ENCODE measurements at places on chromosomes 3 and 15. TPM values are rescaled to one million over a fixed set of nuclear protein-coding genes. Genes with fewer than 3 reads are reported as not detected.

DNA sequence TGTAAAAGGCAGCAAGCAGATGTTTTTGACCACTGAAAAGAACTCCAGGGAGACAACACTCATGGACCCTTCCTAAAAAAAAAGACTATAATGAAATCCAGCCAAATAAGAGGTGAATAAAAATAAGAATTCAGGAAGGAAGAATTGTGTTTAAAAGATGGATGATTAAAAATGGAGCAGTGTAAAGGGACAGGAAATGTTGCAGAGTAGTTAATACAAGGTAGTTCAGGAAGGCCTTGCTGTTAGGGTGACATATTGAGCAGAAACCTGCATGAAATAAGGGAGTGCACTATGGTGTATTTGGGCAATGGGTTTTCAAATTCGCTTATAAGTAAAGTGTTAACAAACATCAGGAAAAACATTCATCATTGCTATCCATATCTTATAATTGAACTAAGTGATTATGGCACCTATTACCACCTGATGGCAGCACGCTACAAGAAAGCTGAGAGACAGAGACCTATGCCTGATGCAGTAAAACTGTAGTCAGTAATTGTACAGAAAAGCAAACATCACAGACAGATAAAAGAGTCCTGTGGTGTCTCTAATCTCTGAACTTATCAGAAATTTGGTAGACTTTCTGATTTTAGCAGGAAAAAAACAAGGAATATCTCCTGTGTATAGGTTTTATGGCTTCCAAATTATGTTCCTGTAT is 5.8 kb upstream of the DBR1 start:
- H3K27ac ChIP-seq: no peak overlapping the region
- no peak for DNase-seq
- no peaks in the 10 kb centered on the region for H3K27me3 ChIP-seq
- no peaks in the 10 kb centered on the region for H3K4me1 ChIP-seq
- H3K36me3 ChIP-seq: no peaks in the 10 kb centered on the region

DNA sequence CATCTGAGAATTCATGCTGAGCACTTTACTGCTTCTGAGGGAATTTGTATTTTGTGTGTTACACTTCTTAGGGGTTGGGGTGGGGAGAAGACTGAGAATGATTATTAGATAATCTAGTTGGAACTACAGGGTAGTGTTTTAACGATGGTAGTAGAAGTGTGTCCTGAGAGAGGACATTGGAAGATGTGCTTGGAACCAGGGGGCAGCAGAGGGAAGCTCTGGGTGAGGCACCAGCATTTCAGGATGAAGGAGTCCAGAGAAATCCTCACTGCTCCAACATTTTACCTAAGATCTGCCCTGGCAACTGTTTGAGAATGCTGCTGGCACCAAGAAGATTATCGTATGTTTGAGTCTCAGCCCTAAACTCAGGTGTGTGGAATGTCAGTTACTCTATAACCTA is 145.5 kb downstream of the SQOR start:
- no peaks in the 10 kb centered on the region for H3K27me3 ChIP-seq
- no peak overlapping the region for H3K4me3 ChIP-seq
- DNase-seq: no peak
- H3K36me3 ChIP-seq: no peaks in the 10 kb centered on the region
- no peak overlapping the region for H3K27ac ChIP-seq
- no peaks in the 10 kb centered on the region for H3K4me1 ChIP-seq

- no peaks in the 10 kb centered on the region for H3K27me3 ChIP-seq
- peak; percentile 15 for DNase-seq
- no peak overlapping the region for H3K4me3 ChIP-seq
- no peaks in the 10 kb centered on the region for H3K4me1 ChIP-seq
Measured at GRCh38 chr3:197424266-197424665, 125.9 kb upstream of the DLG1 start.

DNA sequence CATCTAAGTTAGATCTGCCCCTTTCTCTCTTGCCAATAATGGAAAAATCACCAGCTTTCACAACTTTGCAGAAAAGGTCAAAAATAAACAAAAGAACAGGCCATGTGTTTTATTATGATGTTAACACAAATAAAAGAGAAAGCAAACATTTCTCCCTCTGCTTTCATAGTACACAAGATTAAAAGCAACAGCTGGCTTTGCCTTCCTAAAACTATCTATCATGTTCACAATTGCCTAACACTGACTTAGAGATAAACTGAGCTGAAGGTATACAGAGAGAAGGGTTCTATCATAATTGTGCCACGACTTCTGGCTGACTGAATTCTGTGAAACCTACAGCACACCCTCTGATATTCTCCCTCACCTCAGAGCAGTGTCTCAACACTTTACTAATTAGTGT is 29.4 kb downstream of the AADAC start:
- no peaks in the 10 kb centered on the region for H3K4me1 ChIP-seq
- no peak overlapping the region for H3K27ac ChIP-seq

- no peak overlapping the region for H3K4me3 ChIP-seq
- H3K4me1 ChIP-seq: peaks cover 7% of the 10 kb centered on the region
- no peak for DNase-seq
- H3K27ac ChIP-seq: no peak overlapping the region
Measured at GRCh38 chr15:37791693-37792092, 142.7 kb upstream of the TMCO5A start.

DNA sequence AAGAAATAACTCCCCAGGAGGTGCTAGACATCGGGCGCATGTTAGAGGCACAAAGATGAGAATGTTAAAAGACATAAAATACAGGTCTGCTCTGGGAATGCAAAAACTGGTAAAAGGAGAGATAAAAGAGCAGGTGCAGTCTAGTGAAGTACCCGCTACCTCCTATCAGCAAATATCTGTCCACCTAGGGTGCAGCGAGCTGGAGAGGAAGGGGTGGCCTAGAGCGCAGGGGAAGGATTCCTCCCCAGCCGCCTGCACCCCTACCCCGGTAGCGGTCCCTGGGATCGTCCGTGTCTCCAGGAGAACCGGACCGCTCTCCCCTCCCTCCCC is 237 bp upstream of the ZNF662 start:
- H3K27me3 ChIP-seq: no peaks in the 10 kb centered on the region
- peaks cover 4% of the 10 kb centered on the region for H3K36me3 ChIP-seq
- no peaks in the 10 kb centered on the region for H3K4me1 ChIP-seq
- H3K27ac ChIP-seq: no peak overlapping the region

- no peaks in the 10 kb centered on the region for H3K4me1 ChIP-seq
- no peaks in the 10 kb centered on the region for H3K27me3 ChIP-seq
- no peaks in the 10 kb centered on the region for H3K36me3 ChIP-seq
- no peak overlapping the region for H3K27ac ChIP-seq
- no peak overlapping the region for H3K4me3 ChIP-seq
- DNase-seq: no peak
Measured at GRCh38 chr3:158452334-158452733, 118.7 kb upstream of the MLF1 start.

DNA sequence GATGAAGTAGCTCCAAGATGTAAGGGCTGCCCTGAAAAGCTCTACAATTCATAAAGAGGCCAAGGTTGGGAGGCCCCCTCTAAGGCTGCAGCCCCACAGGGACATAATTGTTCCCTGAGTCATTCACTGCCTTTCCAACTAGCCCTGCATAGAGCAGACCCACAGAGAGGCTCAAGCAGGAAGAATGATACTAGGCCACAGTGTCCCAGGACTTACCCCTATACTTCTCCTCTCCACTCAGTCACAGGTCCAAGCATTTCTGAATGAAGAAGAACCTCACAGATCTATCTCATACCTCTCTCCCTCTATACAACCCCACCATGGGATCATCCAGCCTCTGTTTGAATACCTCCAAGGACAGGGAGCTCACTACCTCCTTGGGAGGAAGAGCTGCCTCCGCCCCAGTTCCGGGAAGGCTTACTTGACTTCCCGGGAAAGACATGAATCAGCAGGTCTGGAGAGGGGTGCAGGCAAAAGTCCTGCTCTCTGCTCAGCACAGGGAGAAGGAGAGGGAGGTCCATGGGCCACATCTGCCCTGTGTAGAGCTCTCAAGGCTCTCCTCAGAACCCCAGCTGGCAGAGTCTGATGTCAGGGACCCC is 6.9 kb upstream of the SKIC8 start:
- H3K27me3 ChIP-seq: no peaks in the 10 kb centered on the region
- DNase-seq: no peak
- no peak overlapping the region for H3K27ac ChIP-seq

DNA sequence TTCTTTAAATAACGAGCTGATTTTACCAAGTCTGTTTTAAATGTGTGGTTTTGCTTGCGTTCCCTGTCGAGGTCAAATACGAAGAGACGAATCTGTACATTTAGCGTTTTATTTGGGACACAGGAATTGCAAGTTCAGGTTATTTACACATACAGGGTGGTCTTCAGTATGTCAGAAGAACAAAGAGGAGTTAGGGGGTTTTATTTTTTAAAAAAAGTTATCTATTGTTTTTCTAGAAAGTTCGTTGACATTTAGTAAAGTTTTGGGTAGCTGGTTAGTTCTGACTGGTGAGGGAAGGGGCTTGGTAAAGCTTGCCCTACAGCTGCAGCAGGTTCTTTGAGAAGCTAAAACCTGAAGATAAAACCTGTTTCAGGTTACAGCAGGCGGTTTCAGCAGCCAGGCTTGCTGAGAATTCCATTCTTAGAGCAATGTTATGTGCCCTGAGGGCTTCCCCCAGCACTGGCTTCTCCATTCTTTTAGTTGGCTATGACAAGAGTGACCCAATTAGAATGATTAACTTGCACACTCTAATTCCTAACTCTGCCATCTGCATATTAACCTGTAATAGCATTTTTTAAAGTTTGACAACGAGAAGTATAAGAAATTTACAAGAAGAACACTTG is 815 bp upstream of the ZNF280D start:
- no peak overlapping the region for H3K27ac ChIP-seq
- DNase-seq: no peak

DNA sequence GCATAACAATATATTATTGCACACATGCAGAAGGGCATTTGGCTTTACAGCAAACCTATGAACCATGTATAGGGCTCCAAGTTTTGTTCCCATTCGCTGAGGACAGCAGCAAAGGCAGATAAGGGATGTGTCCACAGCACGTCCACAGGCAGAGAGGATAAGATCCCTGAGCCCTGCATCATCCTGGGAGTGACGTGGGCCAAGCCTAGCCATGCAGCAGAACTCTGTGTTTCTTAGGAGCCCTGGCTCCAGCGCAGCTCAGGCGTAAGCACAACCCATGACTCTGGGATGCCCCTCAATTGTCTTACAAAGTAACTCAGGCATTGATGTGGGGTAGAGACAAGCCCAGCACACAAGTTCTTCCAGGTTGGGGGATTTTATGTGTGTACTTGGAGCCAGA is 194.3 kb upstream of the CTDSPL start:
- no peak for DNase-seq
- no peaks in the 10 kb centered on the region for H3K36me3 ChIP-seq
- peaks cover 2% of the 10 kb centered on the region for H3K4me1 ChIP-seq

- no peaks in the 10 kb centered on the region for H3K4me1 ChIP-seq
- H3K4me3 ChIP-seq: no peak overlapping the region
- H3K36me3 ChIP-seq: no peaks in the 10 kb centered on the region
- no peak for DNase-seq
- H3K27me3 ChIP-seq: no peaks in the 10 kb centered on the region
Measured at GRCh38 chr3:76097589-76097969, 312.2 kb upstream of the ZNF717 start.

DNA sequence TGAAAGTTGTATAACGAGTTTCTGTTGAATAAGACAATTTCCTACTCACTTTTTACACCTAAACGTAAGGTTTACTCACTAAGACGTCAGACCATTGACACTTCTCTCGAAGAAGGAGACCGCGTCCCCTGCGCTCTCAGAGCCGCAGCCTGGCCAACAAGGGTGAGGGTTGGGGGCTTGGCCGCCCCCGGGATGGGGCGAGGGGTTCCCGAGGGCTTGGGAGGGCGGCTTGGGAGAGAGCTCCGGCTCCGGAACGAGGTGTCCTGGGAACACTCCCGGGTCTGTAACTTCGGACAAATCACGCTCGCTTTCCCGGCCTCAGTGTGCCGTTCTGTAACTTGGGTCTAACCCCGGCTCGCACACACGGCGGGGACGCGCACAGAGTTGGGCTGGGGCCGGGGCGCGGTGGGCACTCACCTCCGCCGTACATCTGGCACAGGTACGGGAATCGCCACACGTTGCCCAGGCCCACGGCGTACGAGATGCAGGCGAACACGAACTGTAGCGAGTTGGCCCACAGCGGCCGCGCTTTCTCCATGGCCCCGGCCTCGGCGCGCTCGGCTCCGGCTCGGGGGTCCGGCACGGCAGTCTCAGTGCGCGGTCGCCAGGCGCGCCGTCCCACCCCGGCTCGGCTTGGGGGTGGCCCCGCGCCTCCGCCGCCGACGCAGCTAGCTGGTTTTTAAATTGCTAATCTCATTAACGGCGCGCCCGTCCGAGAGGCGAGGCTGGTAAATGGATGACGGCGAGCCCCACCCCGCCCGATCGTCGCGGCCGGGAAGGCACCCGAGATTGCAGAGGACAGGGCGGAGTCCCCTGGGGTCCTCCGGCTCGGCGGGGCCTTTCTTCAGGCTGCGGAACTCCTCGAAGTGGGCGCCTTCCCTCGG is at the start of gene SLC6A20:
TSS of gene SLC6A20 (minus strand) at position 655 of the 884 bp plus-strand sequence. CDS start at position 538, 117 bp downstream.
- no peak for DNase-seq
- H3K36me3 ChIP-seq: no peaks in the 10 kb centered on the region
- H3K4me3 ChIP-seq: peak within 1 kb of the TSS; percentile 18
- no peaks in the 10 kb centered on the region for H3K4me1 ChIP-seq

DNA sequence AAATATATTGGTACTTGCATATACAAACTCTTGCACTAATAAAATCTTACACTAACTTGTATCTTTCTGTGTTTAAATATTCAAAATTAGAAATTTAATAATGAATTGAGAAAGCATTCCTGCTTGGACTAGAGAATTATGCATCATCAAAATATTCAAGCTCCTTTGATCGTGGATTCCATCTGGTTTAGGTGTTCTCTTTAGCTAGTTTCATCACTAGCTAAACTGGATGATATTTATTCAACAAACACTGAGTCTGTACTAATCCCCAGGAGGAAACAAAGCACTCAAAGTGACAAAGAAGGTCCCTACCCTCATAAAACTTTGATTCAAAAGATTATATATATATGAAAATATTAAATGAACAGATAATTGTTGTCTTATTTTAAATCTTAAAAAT is 1360.9 kb upstream of the ALCAM start:
- no peak overlapping the region for H3K27ac ChIP-seq
- DNase-seq: no peak
- no peaks in the 10 kb centered on the region for H3K4me1 ChIP-seq
- H3K36me3 ChIP-seq: no peaks in the 10 kb centered on the region
- no peaks in the 10 kb centered on the region for H3K27me3 ChIP-seq

GRCh38 chr15:66704019-66704802 is 2.2 kb downstream of the SMAD6 start:
- DNase-seq: no peak
- no peaks in the 10 kb centered on the region for H3K36me3 ChIP-seq
- no peaks in the 10 kb centered on the region for H3K4me1 ChIP-seq
- H3K27me3 ChIP-seq: no peaks in the 10 kb centered on the region
- H3K27ac ChIP-seq: peak overlapping the region; percentile 16

The WNT5A gene
- 10.6 TPM for total RNA-seq

The GOLGA6D gene
- 0.12 TPM for total RNA-seq

The GABRR3 gene
- total RNA-seq: not detected

The LMAN1L gene
- total RNA-seq: not detected

The IQGAP1 gene
- 297 TPM for total RNA-seq

The IMPG2 gene
- 0.63 TPM for total RNA-seq

The SPESP1 gene
- 1.3 TPM for total RNA-seq

The SLC6A20 gene
- total RNA-seq: 0.10 TPM

The BFSP2 gene
- total RNA-seq: not detected
